Non-pigmented ciliary epithelial cell (primary cell): ENCODE measurements at places on chromosomes 13 and 19.

DNA sequence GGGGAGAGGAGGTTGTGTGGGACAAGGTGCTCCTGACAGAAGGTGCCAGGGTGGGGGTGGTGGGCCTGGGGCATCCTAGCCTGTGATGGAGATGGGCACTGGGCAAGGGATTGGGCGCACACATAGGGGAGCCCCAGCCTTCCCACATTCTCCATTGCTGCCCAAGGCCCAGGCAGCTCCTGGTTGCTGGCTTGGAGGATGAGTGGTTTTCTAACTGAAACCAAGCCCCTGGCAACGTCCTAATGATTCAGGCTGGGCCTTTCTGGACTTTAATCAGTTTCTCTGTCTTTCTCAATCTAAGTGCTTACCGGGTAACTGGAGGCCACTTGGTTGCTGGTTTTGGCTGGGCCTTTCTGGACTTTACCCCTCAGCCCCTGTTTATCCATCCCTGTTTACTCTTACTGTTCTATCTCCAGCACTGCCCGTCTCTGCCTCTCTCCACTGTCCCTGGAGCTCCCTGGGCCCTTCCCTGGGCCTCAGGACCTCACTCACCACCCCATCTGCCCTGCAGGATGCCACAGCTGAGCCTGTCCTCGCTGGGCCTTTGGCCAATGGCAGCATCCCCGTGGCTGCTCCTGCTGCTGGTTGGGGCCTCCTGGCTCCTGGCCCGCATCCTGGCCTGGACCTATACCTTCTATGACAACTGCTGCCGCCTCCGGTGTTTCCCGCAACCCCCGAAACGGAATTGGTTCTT is 354 bp downstream of the CYP4F3 start:
- DNase-seq: no peak

DNA sequence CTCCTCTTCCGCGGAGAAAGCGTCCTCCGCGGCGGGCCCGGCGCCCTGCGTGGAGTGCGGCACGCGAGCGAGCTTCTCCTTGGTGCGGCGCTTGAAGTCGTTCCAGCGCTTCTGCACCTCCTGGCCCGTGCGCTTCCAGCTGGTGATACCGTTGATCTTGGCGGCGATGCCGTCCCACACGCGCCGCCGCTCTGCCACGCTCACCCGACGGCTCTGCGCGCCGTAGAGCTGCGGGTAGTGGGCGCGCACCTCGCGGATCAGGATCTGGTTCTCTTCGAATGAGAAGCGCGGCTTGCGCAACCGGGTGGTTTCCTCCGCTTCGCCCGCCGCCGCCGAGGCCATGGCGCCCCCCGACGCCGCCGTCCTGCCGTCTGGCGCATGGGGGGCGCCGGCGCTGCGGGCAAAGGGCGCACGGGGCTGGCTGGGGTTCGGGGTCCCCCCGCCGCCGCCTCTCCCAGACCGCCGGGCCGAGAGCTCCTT is 941 bp downstream of the MYPOP start:
- no peak for DNase-seq

DNA sequence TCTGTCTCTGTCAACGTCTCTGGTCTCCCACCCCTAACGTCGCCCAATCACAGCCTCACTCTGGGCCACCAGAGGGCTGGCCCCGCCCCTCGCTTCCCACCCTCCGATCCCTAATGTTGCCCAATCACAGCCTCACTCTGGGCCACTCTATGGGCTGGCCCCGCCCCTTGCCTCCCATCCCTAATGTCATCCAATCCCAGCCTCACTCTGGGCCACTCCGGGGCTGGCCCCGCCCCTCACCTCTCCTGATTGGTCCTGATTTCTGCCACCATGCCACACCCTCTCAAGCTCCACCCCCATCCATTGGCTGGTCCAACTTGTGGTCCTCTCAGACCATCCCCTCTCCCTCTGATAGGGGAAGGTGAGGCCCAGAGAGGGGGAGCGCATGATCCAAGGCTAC is 24.9 kb downstream of the CELF5 start:
- no peak for DNase-seq

GRCh38 chr19:44975444-44975843 is 20.3 kb downstream of the CLPTM1 start:
- no peak for DNase-seq

- peak; percentile 89 for DNase-seq
Observed at GRCh38 chr19:8367327-8368001, 3.5 kb downstream of the ANGPTL4 start.

- DNase-seq: no peak
Observed at GRCh38 chr13:100506154-100506553, 82.4 kb downstream of the GGACT start.

DNA sequence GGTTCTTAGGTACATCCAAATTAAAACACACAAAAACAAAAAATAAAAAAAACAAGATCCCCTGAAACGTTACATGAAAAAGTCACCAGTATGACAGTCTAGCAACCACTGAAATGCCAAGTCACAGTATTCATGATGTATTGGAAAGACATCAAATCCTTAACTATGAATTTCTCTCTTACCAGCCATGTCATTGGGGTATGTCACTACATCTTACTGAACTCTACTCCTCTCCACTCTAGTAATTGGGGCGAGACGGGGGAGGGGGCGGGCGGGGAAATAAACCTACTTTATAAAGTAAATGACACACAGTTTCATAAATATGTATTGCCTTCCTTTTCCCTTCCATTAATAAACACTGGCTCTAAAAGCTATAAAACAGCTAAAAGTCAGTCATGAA is 65.5 kb downstream of the USP12 start:
- DNase-seq: no peak

- DNase-seq: no peak
Observed at GRCh38 chr13:99255271-99255670, 2.9 kb downstream of the GPR18 start.

GRCh38 chr19:23882493-23882892 is 32.2 kb upstream of the ZNF726 start:
- DNase-seq: no peak

DNA sequence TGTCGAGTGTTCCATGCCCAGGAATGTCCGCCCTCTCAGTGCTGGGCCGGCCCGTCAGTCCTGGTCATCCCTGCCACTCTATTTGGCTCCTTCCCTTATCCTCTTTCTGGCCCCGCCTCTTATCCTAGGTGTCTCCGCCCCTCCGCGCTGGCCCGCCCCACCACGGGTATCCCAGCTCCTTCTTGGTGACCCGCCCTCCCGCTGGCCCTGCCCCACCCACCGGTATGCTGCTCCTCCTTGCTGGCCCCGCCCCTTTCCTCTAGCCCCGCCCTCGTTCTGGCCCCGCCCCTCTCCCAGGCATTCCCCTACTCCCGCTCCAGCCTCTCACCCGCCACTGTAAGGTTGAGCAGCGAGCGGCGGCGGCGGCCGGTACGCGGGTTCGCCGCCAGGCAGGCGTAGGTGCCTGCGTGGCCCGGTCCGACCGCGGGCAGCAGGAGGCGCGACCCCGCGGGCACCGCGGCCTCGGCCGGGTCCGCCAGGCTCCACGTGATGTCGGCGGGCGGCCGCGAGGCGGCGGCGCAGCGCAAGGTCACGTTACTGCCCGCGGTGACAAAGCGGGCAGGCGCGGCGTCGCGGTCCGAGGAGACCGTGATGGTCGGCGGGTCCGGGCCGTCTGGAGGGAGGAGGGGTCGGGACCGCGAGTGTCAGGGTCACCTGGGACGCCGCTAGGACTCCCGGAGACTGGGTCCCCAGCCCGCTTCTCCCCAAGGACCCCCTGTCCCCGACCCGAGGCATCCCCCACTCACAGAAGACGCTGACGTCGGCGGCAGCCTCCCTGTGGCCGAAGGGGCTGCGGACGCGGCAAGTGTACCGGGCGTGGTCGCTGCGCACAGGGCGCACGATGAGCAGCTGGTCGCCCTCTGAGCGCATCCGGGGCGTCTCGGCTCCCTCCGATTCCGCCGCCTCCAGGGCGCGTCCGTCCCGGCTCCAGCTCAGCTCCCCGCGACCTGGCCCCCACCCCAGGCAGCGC is 2.0 kb downstream of the VSIG10L start:
- DNase-seq: peak; percentile 89

DNA sequence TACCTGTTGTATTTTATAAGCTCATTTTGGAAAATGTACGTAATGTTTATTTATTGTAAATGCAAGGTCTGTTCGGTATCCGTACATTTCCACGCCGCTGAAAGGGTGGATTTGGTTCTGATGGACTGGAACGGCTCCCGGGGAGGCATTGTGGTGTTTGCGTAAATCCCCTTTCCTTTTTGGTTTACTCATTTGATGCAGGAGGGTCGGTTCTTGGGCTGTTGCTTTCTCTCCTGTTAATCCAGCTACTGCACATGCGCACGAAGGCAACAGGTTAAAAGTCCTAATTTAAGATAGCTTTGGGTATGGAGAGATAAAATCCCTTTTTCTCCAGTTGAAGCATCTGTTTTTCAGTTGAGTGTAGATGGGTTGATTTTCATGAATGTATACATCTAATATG is 224.4 kb downstream of the TM9SF2 start:
- no peak for DNase-seq

DNA sequence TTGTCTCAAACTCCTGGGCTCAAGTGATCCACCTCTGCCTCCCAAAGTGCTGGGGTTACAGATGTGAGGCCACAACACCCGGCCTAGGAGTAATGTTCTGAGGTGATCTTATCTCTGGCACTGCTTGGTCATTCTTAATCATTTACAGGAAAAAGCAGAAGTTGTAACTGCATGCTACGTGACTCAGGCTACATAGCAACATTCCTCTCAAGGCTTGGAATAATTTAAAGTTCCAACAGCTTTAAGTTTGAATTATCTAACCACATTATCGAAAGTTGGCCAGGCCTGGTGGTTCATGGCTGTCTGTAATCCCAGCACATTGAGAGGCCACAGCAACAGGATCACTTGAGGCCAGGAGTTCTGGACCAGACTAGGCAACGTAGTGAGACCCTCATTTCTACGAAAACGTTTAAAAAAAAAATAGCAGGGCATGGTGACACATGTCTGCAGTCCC is 3.9 kb upstream of the B9D2 start:
- DNase-seq: peak; percentile 84

- no peak for DNase-seq
Observed at GRCh38 chr19:58229255-58229639, 533 bp downstream of the ZNF544 start.

DNA sequence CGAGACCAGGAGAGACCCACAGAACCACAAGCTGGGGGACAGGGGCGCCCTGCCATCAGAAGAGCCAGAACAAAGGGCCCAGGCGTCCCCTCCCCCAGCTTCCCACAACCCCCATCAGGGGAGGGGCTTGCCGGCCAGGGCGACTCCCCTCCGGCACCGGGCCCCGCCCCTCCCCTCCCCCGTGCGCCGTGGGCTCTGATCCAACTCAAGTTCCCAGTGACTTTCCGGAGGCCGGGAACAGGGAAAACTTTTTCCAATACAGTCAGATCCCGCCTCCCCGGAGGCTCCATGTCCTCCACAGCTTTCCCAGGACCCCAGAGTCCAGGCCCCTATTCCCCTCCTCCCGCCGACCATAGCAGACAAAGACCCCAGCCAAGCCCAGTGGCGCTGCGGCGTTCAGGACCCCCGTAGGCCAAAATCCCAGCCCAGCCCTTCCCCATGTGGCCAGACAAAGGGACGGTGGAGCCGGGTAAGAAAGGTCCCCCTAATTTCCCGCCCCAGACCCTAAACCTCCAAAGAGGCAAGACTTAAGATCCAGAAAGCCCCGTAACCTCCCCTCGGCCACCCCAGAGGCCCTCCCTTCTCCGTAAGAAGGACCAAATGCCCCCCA is 673 bp downstream of the TEAD2 start:
- no peak for DNase-seq

DNA sequence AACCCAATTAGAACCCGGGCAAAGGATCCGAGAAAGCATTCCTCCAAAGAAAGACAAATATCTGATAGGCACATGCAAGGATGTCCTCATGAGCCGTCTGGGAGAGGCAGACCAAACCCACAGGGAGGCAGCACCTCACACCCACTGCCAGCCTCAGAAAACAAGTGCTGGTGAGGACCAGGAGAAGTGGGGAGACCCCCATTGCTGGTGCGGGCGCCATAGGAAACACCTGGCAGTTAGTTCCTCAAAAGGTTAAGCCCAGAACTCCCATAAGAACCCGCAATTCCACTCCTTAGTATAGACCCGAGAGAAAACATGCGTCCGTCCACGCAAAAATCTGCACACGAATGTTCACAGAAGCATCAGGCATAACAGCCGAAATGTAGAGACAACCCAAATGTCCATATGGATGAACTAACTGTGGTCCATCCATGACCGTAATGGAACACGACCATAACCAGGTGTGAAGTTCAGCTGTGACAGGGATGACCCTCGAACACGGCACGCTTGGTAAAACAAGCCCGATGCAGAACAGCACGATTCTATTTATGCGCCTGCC is 7.9 kb downstream of the ZNF787 start:
- DNase-seq: no peak

- DNase-seq: peak; percentile 91
Observed at GRCh38 chr13:98978280-98978679, 416 bp upstream of the DOCK9 start.

DNA sequence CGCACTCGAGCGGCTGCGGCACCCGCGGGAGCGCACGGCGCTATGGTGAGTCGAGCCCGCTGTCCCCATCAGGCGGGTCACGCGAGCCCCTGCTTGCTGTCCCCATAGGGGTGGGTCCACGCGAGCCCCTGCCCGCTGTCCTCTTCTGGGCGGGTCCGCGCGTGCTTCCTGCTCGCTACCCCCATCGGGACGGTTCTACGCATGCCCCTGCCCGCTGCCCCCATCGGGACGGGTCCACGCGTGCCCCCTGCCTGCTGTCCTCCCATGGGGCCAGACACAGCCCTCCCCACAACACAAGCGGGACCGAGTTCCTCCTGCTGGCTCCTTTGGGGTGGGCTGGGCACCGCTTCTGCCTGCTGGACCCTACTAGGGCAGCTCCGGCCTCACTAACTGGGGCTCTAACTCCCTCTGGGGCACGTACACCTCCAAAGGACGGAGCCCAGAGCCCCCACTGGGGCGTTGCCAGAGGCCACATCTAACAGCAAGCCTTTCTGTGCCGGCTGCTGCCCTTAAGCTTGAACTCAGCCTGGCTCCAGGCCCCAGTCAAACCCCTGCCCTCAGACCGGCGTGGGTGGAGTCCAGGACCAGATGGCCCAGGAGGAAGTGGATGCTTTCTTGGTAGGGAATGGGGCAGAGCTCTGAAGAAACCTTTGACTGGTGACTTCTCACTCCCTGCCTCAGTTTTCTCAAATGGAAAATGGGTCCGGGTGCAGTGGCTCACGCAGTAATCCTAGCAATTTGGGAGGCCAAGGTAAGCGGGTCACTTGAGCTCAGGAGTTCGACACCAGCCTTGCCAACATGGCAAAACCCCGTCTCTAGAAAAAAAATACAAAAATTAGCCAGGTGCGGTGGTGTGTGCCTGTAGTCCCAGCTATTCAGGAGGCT is 722 bp downstream of the COLGALT1 start:
- no peak for DNase-seq

GRCh38 chr19:20102097-20102496 is 24.3 kb downstream of the ZNF90 start:
- no peak for DNase-seq
